NCI-H1092 (cell line): ENCODE measurements at places on chromosomes 5 and 9.

DNA sequence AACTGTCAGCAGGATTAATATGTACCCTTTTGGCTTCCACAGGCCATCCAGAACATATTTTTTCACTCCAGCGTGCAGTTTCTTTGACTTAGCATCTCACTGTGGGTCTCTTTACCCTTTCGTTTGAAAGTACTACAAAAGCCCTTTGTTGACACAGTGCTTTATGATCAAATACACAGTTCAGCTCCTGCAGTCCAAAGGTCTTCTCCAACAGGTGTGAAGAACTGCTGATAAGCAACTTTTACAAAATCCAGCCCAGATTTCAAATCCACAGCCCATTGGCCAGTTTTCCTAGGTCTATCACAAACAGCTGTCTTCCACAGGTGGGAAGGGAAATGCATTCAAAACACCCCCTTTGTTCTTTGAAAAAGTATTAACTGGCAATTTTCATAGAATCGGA, 54.8 kb downstream of the MYO10 start:
- no peak for DNase-seq

DNA sequence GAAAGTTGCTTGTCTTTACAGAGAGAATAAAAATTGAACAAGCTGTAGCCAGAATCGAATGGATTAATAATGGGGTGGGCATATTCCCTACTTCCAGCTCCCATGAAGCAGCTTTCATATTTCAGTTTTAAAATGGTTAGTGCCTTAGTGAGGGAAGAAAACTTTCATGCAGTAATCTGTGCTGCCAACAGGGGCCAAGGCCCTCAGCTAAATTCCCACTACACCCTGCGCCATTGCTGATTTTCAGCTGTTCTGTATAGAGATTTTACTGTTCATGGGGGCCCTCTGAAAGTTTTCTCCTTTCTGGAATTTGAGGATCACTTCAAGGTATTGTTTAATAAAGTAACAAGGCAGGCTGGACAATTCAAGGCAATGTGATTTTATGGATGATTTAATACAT, 58.2 kb downstream of the CAST start:
- DNase-seq = no peak

DNA sequence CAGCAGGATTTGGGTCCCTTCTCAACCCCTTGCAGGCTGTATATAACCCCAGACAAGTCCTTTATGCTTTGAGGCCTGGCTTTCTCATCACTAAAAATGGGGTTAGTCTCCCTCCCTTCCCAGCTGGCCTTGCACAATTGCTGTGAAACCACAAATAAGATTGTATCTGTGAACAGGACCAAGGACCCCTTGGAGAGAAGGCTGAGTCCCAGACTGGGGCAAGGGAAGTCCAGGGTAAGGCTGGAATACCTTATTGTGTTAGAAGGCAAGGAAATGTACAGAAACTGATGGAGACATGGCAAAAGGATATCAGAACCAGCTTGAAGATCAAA, 11.4 kb downstream of the MACROH2A1 start:
- DNase-seq = no peak

DNA sequence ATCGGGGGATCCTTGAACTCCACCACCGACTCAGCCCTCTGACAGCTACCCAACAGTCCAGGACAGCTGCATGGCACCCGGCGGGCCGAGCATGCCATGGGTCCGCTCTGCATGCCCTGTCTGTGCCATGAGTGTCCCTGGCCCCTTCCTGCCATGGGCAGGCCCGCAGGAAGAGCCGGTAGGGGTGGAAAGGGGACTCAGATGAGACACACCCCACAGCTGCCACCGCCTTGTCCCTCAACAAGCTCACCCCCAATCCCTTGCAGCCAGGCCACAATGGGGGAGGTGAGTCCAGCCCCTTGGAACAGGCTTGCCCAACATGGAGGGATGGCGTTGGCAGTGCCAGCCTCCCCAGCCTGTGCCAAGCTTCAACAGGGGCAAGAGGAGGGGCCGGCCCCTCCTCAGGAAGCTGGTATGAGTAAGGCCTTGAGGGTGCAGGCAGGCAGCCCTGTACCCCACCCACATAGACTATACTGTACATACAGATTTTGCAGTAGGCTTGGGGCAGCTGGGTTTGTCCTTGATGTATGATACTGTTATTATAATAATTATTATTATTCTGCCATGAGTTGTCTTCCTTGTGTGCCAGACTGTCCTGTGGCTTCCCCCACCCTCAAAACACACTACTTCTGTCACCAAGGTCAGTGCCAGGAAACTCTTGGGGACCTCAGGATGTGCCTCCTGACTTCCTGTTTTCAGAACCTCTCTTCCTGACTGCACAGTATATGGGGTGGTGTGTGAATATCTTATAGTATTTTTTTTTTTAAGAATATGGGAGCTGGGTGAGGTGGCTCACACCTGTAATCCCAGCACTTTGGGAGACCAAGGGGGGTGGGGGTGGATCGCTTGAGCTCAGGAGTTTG, 12.0 kb upstream of the SLC34A1 start:
- DNase-seq = no peak

- no peak for DNase-seq
Measured at GRCh38 chr5:31217446-31217845, 24.0 kb downstream of the CDH6 start.

GRCh38 chr5:110623874-110624273, 102.6 kb downstream of the TMEM232 start:
- no peak for DNase-seq

DNA sequence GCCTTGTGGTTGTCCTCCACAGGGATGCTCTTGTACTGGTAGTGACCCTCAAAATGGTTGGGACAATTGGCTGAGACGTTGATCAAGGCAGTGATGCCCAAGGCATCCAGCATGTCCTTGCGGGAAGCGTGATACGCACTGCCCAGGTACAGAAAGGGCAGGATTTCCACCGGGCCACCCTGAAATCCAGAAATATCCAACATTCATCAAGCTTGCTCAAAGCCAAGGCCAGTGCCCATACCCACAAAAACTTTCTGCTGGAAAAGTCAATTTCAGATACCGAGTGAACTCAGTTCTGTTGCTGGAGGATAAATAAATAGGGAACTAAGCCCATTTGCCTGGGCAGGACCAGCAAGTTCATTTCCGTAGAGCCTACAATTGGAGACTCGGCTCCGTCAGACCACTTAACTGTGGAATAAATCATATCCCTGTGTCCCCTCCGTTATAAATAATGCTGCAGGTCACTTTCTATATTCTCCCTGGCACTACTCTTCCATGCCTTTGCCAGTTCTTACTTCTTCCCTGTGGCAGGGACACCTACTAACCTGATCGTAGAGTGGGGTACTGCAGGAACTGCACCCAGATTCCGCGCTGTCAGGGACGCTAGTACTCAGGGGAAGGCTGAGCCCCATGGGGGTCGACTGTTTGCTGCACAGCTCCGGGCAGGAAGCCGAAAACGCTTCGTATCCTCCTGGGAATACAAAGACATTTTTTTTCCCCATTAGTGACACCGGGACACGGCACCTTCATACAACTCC, 1.2 kb downstream of the DUSP1 start:
- no peak for DNase-seq

DNA sequence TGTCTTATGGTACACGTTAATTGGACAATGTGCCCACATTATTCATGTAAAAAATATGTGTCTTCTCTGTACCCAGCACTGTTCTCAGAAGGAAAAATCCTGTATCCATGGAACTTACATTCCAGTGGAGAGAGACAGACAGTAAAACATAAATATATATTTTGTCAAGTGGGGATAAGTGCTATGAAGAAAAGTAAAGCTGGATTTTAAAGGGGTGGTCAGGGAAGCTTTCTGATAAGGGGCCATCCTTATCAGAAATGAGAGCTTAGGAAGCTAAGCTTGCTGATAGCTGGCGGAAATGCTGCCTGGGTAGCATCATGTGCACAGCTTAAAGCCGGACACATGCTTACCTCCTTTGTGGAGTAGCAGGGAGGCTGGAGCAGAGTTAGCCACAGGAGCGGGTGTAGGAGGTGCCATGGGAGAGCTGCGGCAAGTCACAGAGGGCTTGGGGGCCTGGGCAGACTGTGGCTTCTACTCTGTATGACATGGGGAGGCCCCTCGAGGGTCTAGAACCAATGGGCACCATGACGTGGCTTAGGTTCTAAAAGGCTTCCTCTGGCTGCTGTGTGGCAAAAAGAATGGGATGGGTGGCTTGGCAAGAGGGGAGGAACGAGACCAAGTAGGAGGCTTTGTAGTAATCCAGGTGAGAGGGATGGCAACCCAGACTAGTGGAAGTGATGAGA, 141.7 kb downstream of the FGF1 start:
- no peak for DNase-seq

GRCh38 chr5:127406326-127407121, 110.9 kb upstream of the PRRC1 start:
- no peak for DNase-seq

DNA sequence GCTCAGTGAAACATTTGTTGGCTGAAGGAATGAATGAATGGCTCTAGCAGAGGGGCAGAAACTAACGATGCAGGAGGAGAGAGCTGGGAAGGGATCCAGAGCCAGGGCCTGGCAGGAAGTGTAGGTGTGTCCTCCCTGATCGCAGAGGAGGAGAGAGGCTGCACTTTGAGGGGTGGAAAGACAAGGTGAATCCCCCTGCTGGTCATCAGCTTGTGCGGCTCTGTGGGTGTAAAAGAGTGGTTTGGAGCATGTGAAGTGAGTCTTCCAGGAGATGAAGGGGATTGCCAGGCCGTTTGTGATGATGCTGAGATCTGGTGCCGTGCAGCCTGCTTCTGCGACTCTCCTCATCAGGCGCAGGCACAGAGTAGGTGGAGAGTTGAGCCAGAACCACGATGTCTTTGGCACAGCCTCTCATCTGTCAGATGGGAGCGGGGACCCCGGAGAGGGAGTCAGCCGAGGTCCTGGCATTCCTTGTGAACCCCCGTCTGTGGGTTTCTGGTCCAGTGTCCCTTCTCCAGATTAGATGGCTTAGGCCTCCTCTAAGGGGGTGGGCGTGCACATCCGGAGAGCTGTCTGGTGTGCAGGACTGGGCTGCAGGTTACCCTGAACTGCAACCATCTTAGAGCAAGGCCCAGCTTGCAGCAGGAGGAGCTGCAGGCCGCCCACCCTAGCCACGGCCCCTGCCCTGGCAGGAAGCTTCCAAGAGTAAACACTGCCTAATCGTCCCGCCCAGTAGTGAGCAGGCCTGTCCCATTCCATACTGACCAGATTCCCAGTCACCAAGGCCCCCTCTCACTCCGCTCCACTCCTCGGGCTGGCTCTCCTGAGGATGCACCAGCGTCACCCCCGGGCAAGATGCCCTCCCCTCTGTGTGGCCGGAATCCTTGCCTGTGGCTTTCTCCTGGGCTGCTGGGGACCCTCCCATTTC, at the start of gene ADAMTS13:
Gene ADAMTS13 (plus strand): TSS at position 753 of the 928 bp plus-strand sequence. CDS start 77 bp downstream, at position 830.
- no peak for DNase-seq

DNA sequence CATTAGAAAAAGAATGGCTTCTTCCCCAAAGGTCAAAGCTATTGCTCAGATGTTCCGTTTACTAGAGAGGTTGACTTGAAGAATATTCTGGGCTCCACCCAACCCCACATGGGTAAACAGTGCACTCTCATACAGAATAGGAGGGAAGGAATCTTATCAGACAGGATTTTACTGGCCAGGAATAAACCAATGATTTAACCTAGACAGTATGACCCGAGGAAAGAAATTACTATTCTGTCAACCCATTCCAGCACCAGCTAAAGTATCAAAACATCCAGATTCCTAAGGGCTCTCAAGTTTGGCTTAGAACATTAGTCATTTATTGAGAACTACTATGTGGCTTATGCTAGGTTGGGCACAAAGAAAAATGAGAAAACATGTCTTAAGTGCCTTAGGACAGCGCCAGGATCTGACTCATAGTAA, 493.6 kb upstream of the KLF4 start:
- no peak for DNase-seq
